GM03348 (cell line): ENCODE measurements at places on chromosomes 4 and X.

DNA sequence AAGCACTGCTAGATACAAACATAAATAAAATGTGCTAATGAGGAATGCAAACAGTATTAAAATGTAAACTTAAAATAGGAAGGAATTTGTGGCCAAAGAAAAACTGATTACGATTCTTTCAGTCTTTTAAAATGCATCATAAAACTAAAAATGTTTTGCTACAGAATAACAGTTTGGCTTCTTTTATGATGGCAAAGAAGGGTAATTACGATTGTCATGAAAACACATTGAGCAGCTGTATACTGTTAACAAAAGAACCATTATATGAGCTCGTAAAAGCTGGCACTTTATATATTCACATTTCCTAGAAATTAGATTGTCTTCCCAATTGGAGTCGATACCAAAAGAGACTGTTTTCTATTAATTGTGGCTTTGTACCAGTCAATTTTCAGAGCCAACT lies 290.4 kb downstream of the NR3C2 start:
- no peak for DNase-seq

DNA sequence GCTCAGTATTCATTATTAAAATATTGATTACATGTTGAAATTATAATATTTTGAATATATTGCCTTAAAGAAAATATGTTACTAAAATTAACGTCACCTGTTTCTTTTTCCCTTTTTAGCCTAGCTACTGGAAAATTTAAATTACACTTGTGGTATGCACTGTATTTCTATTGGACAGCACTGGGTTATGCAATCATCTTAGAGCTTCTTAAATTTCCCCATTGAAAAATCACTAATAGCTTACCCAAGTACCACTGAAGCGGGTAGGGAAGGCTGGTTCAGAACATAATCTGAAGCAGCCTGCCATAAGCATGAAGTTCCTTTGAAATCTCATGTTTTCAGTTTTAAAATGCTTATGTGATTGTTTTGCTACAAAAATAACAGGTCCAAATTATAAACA lies 49.5 kb upstream of the TFDP3 start:
- DNase-seq: no peak

GRCh38 chr4:158553364-158553763 lies 31.7 kb downstream of the RXFP1 start:
- no peak for DNase-seq

DNA sequence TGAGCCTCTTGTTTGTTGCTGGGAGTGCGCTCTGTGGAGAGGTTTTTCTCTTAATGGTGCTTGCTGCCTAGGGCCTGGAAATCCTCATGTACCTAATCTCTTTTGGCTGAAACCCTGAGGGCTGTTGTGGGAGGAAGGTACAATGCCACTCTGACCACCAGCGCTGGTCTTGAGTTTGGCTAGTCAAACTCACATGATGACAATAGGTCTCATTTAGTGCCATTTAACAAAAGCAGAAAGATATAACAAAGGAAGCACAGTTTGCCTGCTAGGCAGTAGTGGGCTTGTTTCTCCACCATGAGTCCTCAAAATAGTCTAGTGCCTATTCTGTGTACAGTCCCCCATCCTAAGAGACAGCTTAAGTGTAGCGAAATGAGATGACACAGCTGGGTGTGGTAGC lies 111.3 kb downstream of the TSPAN7 start:
- no peak for DNase-seq

DNA sequence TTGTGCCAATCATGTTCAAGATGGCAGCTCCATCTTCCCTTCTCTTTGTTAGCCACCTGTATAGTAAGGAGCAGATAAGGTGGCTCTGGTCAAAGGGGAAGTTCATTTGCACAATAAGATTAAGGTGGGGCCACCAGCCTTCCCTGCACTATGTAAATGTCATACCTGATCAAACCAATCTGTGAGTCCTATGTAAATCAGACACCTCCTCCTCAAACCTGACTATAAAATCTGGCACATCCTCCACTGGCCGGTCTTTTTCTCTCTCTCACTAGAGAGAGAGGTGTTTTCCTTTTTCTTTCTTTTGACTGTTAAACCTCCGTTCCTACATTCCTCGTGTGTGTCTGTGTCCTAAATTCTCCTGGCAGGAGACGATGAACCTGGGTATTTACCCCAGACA lies 572.5 kb upstream of the AADAT start:
- no peak for DNase-seq

DNA sequence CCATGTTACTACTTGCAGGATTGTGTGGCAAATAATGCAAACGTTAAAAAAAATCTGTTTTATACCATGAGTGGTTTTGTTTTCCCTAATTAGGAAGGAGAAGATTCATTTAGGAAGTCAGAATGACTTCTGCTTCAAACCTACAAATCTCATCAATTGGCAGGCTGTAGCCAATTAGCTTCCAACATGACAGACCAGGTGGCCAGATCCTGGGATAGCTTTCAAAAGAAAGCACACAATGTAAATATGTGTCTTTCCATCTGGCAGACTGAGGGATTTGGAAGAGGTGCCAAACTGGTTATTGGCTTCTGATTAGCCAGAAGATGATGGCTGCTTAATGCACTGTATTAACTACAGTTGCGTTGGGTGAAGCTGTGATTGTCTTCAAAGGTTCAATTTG lies 432.8 kb downstream of the ANKRD50 start:
- no peak for DNase-seq
